ENCODE measurements at places on chromosomes 5 and 9.

DNA sequence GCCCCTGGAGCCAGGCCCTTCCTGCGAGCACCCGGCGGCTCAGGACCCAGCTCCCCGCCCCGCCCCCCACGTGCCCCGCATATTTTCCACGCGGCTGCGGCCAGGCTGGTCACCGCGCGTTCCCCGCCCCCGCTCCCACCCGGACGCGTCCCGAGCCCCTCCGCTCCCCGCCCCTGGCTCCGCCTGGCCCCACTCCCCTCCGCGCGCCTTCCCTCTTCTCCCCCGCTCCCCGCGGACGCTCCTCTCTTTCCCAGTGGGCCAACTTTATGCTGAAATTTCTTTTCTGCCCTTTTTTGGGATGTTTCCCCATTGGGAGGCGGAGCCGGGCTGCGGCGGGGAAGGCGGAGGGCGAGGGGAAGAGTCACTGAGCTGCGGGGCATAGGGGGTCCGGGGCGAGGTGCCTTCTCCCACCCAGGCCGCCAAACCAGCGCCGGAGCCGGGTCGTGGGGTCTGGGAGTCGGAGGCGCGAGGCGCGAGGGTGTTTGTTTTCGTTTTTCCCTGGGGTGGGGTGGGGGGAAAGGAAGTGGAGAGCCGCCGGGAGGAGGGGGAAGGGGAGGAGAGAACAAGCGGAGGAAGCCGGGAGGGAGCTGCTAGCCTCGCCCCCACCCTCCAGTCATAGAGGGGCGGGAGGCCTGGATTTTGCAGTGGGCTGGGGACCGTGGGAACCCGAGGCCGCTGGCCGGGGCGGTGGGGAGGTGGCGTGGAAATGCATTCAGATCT is 1.0 kb upstream of the TPM2 start:
- no peak for DNase-seq

GRCh38 chr5:99664972-99665371 is 736.2 kb upstream of the CHD1 start:
- no peak for DNase-seq

GRCh38 chr5:107384256-107384655 is 286.5 kb downstream of the EFNA5 start:
- DNase-seq: no peak

GRCh38 chr9:99807276-99807852 is 14.3 kb upstream of the NR4A3 start:
- DNase-seq: no peak

GRCh38 chr9:109880276-109881169 is 100.5 kb downstream of the PALM2AKAP2 start:
- no peak for DNase-seq

GRCh38 chr9:136765041-136765440 is 723 bp upstream of the LCN15 start:
- no peak for DNase-seq

GRCh38 chr5:158837908-158838307 is 261.8 kb downstream of the EBF1 start:
- DNase-seq: no peak

DNA sequence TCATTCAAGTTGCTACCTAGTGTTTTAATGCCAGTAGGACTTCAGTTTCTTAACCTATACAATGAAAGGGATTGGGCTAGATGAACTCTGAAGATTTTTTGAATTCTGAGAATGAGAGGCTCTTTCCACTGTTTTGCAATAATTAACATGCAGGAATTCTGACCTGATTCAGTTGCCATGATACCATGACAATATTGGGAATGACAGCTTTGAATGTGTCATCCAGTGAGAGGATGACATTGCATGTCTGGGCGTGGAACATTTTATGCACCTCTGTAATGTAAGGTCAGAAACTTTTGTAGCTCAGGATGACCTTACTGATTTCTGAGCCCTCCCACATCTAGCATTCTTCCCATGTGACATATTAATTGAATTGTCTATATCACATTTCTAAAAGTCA is 30.6 kb upstream of the SPINK5 start:
- DNase-seq: no peak

GRCh38 chr9:3793971-3794383 is 268.2 kb upstream of the RFX3 start:
- no peak for DNase-seq

DNA sequence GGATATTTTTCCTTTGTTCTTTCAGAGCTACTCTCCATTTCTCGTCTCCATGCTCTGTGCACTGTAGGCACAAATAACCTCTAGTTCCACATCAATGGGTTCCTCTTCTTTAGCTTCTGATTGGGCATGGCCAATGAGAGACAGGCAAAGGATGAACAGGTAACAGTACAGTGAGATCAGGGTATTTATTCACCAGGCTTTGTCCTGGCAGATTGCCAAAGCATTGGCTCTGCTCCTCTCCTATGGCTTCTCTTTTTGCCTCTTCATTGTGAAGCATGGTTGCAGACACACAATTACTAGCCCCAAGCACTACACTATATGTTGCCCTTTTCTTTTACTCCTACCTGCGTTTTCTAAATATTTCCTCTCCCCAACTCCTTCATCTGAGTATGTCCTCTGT is 215.1 kb upstream of the ARRDC3 start:
- DNase-seq: no peak

GRCh38 chr9:125540497-125540896 is 166.5 kb downstream of the MAPKAP1 start:
- DNase-seq: no peak

DNA sequence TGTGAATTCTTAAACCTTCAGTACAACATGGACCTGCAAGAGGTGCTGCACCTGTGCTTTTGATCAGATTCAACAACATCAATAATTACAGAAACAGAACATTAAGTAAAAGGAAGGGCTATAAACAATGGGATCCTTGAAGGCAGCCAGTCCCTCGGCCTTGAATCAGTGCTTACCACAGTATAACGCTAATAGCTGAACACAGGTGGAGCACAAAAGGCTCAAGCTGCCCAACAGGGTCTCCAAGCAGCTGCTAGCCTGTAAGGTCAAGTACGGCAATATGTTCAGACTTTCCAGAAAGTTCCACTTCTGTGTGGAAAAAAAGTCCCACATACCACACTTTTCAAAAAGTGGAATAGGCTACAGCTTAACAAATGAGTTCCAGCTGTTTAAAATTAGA is 61.9 kb upstream of the ITGA1 start:
- no peak for DNase-seq

GRCh38 chr5:28017178-28017577 is 978.8 kb upstream of the CDH9 start:
- no peak for DNase-seq

DNA sequence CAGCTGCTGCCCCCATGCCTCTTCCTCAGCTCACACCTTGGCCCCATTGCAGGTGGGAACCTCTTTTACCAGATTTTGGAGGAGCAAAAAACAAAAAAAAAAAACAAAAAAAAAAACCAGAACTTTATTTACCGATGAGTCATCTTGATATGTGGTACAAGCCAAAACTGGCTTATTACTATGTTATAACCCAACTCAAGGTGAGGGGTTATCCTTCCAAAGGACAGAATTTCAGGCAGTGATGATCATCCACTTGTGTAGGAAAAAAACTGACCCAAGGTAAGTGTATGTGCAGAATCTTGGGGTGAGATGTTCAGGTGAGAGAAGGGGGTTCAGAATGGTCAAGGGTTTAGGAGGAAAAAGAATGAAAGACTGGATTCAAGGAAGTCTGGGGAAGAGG is 142.6 kb upstream of the FST start:
- DNase-seq: no peak

- DNase-seq: no peak
Measured at GRCh38 chr5:158385982-158386381, 527.0 kb upstream of the CLINT1 start.

- no peak for DNase-seq
Measured at GRCh38 chr5:34551911-34552433, 104.2 kb upstream of the RAI14 start.

- DNase-seq: peak; percentile 81
Measured at GRCh38 chr5:179820483-179821297, at the start of gene SQSTM1. Gene SQSTM1 (plus strand): TSS chr5:179820905. CDS start chr5:179820937, 32 bp downstream.

- DNase-seq: no peak
Measured at GRCh38 chr5:139769477-139769876, 26.1 kb upstream of the PSD2 start.

GRCh38 chr9:95171596-95171995 is 145.9 kb downstream of the FANCC start:
- DNase-seq: no peak

DNA sequence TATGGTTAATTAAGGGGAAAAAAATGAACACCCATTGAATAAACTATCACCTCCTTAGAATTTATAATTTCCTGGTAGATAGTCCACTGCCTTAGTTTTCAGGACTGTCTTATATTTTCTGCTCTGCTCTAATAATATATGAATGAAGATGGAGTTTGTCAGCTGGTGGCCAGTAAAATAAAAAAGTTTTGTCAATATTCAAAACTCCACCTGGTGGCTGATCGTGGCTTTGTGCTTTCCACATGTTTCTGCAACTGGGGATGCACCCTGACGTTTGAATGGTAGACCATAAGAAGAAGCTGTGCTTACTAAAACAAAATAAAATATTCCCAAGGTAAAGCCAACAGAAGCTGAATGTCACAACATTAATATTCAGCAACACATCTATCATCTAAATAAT is 286.6 kb upstream of the IZUMO3 start:
- DNase-seq: no peak

- DNase-seq: no peak
Measured at GRCh38 chr5:67133217-67133616, 63.4 kb downstream of the CD180 start.

DNA sequence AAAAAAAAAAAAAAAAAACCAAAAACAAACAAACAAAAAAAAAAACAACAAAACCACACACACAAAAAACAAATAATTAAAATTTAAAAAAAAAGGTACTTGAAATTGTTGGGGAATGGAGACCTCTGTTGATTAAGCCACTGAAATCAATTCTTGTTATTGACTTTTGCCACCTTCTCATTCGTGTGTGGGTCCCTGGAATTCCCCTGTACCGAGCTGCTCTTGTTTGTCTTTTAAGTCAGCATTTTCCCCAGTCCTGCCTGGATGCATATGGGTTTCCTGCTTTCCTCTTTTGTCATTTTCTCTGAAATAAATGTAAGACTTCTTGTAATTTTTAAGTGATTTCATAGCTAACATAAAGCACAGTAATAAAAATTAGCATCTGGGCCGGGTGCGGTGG is 45.5 kb downstream of the GPBP1 start:
- no peak for DNase-seq

All from GOT3 (cell line).